ENCODE measurements at places on chromosomes 1 and 21.

DNA sequence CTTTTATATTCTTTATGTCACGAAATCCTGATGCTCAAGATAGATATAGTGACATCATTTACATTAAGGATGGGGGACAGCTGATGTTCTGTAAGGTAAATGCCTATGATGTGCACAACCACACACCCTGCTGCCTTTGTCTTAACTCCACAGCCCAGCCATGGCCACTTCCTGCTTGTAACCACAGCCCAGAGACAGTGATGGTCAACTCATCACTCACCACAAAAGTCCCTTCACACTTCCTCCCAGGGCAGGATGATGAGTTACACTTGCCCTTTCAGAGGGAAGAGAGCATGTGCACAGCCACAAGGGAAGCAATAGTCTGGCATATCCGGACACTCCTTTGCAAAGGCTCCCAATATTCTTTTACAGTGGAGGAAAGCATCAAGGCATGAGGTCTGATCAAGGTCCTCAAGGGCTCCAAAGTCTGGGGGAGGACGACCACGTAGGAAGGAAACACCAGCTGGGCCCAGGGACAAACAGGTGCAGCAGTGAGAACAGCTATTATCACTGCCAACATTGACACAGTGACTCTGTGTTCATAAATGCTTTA lies 53.8 kb downstream of the PLPP3 start:
- DNase-seq, result no peak

DNA sequence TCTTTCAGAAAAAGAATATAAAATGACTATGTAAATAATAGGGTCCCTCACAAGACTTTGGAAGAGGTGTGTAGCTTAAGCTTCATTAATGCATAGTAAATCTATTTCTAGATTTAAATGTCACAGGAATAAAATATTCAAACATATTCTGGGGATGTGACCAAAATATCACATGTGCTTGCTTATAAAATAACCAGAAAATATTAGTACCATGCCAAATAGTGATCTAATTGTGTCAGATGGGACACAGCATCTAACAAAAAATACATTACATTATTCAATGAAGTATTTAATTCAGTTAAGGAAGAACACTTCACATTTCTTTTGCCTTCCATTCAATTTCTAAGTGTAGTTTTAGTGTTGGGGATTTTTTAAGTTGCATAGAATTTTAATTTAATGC lies 179.5 kb downstream of the LRRC40 start:
- no peak for DNase-seq

GRCh38 chr1:22295856-22296255 lies 153.0 kb upstream of the WNT4 start:
- DNase-seq, result no peak

- DNase-seq, result no peak
Measured at GRCh38 chr21:38561613-38562581, 63.6 kb upstream of the ERG start.

GRCh38 chr21:31258073-31258472 lies 86.0 kb downstream of the TIAM1 start:
- DNase-seq, result no peak

DNA sequence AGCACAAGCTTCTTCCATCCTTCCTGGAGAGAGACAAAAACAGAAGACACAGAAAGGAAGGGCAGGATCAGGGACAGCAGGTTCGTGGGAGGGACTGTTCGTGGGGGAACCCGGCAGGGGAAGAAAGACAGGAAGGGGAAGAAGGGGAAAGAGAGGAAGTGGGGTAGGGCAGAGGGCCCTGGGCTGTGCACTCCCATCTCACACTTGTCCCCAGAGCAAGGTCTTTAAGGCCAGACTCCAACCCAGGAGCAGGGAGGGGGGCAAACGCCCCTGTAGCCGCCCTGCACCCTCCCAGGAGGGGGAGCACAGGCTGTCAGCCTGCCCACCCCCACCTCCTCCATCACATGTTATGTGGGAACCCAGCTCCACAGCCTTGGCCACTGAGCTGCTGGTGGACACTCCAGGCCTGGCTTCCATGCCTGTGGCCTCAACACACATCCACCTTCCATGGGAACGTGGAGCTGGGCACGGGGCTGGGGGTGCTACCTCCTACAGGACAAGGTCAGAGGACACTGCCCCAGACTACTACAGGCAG lies 9.3 kb downstream of the SLC19A1 start:
- DNase-seq, result no peak

GRCh38 chr1:92709738-92710137 lies 75.2 kb downstream of the EVI5 start:
- no peak for DNase-seq
